Stimulated activated CD8-positive, alpha-beta memory T cell treated with anti-CD3 and anti-CD28 coated beads, Interleukin-2, amount 100 ng/mL, for 48 hours (primary cell): ENCODE measurements at places on chromosomes 6 and 20.

DNA sequence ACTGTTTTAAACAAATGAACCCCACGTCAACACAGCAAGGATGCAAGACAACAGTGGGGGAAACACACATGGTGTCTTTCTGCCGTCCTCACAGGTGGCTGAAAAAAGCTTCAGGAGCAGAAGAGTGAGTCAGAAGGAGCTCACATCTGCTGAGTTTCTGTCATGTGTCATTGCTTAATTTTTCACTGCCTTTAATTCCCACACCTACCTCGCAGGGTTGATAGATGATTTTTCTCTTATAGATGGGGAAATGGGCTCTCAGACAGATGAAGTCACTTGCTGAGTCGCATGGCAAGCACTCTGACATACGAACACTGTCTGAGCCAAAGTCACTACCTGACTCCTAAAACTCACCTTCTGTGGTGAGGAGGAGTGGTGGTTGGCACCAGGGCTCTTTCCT is 28.3 kb upstream of the CARMIL1 start:
- DNase-seq: peak; percentile 2

DNA sequence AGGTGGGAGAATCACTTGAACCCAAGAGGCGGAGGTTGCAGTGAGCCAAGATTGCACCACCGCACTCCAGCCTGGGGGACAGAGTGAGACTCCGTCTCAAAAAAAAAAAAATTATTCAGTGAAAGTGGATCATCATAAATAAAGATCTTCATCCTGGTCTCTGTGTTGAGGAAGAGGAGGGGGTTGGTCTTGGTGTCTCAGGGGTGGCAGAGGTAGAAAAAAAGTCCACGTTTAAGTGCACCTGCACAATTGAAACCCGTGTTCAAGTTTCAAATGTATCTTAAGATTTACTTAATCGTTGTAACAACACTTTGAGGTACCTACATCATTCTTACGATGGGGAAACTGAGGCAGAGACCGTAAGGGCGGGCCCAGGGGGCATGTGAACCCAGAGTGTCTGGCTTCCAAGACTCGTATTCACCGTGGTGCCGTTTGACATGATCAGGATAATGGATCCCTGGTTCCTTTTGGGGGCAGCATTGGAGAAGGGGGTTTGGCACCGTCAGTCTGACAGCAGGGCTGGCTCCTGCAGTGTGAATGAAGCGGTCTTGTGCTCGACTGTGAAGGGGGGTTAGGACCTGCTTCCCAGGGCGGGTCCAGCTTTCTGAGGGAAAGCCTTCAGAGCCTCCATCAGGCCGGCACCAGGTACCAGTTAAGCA is 32.9 kb upstream of the ID1 start:
- no peak for DNase-seq

- DNase-seq: no peak
These were observed 237.5 kb downstream of the C6orf118 start for GRCh38 chr6:165071906-165072305.

DNA sequence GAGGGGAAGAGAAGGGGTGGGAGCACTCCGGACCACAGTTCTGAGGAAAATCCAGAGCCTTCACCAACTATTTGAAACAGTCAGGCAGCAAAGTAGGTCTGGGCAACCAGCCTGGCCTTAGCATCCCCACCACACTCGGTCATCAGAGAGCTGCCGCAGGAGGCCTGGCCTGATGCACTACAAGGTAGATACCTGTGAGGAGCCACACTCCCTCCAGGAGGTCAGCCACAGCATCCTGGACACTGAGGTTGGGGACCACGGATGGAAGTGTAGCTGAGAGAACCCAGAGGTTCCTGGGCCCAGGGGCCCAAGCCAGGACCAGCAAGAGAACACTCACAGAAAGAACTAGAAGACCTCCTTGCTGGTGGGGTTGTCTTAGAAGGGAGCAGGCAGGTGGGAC is 194.8 kb upstream of the PROKR2 start:
- DNase-seq: no peak
